ENCODE measurements at places on chromosomes 3 and 15.
A peak's percentile ranks its signal among the peaks of the same experiment; 100 is the strongest.

DNA sequence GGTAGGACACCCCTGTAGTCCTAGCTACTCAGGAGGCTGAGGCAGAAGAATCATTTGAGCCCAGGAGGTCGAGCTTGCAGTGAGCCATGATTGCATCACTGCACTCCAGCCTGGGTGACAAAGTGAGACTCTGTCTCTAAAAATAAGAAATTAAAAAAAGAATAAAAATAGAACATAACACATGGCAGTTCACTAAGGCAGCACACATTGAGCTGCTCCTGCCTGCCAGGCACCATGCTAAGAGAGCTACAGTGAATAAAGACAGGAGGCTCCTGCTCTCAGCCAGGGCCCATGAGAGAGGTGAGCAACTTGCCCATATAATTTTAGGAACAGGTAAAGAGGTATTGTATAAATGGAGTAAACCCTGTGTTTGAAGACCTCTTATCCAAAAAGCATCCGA, 54.3 kb downstream of the EBLN2 start:
- no peak for DNase-seq

GRCh38 chr15:69424001-69424400, 9.9 kb downstream of the KIF23 start:
- no peak for DNase-seq

DNA sequence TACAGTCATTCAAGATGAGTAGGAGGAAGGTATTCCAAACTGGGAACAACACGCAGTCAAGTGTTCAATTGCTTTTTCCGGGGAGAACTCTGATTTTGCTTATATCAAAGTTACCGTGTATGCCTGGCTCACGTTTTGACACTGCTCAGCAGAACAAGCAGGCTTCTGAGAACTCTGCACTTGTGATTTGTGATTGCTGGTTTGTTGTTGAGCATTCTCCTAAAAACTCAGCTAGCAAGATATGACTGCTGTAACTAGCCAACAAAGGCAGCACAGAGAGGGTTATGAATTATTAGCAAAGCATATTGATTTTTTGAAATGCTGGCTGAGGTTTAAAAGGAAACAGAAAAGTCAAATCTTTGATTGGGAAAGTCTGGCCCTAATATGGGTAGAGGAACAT, 151.7 kb downstream of the ZPLD1 start:
- no peak for DNase-seq

- no peak for DNase-seq
These were observed 116.8 kb upstream of the SPATA16 start for GRCh38 chr3:173257797-173258196.

DNA sequence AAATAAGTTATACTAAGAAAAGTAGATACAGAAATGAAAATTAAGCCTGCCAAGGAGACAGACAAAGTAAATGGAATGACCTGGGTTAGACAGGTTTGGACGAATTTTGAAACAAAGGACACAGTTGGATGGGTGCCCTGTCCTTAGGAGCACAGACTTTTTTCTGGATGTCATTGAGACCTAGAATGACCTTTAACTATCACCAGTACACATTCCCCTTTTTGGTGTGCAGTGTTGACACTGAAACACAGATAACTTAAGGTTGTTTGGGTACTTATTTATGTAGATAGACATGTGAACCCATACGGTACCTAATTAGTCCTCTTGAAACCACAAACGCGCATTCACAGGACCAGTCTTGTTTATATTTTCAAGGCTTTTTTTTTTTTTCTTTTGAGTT, 86.7 kb downstream of the PPARG start:
- DNase-seq: no peak

DNA sequence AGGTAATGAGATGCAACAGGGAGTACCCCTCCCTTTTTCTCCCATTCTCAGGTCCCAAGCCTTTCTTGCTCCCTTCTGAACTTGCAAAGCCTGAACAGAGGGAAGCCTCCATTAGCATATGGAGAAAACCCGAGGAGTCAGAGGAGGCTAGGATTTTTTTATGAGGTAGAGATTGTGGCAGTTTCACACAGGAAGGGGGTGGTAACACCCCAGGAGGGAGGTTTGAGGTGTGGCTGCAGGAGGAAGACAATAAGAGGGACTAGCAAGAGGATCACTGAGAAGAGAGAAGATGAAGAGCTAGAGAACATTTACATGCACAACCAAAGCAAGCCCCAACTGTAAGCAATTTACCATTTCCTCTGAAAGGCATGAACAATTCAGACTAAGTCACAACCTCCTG, 322.7 kb downstream of the SV2B start:
- no peak for DNase-seq

DNA sequence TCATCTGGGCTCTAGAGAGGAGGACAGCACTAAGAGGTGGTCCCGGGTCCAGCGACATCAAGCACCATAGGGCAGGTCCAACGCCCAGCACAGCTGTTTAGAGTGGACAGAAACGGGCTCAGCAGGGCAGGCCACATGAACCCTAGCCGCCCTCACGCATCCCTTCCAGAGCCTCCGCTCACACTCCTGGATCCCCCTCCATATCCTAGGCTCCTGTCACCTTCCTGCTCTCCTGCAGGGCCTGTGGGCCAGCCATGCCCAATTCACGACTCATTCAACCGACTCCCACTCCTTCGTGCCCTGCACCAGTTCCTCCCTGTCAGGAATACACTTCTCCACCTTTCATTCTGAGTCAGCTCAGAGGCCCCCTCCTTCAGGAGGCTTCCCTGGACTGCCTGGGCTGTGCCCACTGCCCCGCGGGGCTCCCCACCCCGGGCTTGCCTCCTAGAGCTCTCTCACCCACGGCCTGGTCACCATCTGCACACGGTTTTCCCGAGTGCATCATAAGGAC, 90.2 kb downstream of the LINGO1 start:
- no peak for DNase-seq

- no peak for DNase-seq
These were observed 22.3 kb upstream of the EIF1B start for GRCh38 chr3:40287248-40287647.

GRCh38 chr3:119894195-119894594, 112.3 kb downstream of the NR1I2 start:
- no peak for DNase-seq

GRCh38 chr3:58188173-58188564, 22.6 kb downstream of the DNASE1L3 start:
- DNase-seq: peak; percentile 21

- no peak for DNase-seq
These were observed 380.8 kb upstream of the NDN start for GRCh38 chr15:24067733-24068501.

GRCh38 chr15:71096676-71097075, 18.6 kb upstream of the THSD4 start:
- DNase-seq: no peak

Measured in HFF-Myc (cell line).